Right lung (tissue), 10 donors: ENCODE measurements at places on chromosomes 3 and 15. TPM values are rescaled to one million over a fixed set of nuclear protein-coding genes. Genes with fewer than 3 reads are reported as not detected.

The CLRN1 gene
- not detected for polyA plus RNA-seq

The LAMB2 gene
- 468 TPM for polyA plus RNA-seq

The CHAC1 gene
- polyA plus RNA-seq = 1.5 TPM

The MST1R gene
- polyA plus RNA-seq = 6.2 TPM

The CCDC54 gene
- polyA plus RNA-seq = 0.16 TPM

The HYKK gene
- polyA plus RNA-seq = 6.9 TPM

The CHST13 gene
- 0.21 TPM for polyA plus RNA-seq

The C15orf62 gene
- 3.8 TPM for polyA plus RNA-seq

The GRAMD1C gene
- polyA plus RNA-seq = 6.2 TPM

The USP4 gene
- polyA plus RNA-seq = 72.7 TPM

The ADGRG7 gene
- not detected for polyA plus RNA-seq

The ANKRD34C gene
- not detected for polyA plus RNA-seq

The C3orf49 gene
- 0.81 TPM for polyA plus RNA-seq

The PLSCR2 gene
- polyA plus RNA-seq = 0.78 TPM

The AHSG gene
- polyA plus RNA-seq = 0.15 TPM

The BCHE gene
- 33.5 TPM for polyA plus RNA-seq

The RBP2 gene
- 1.0 TPM for polyA plus RNA-seq

The FYCO1 gene
- polyA plus RNA-seq = 18.3 TPM

The CNTN6 gene
- polyA plus RNA-seq = 9.5 TPM

The TICRR gene
- 11.0 TPM for polyA plus RNA-seq

The P2RY1 gene
- polyA plus RNA-seq = 20.6 TPM

The OTOL1 gene
- polyA plus RNA-seq = not detected

The WDR49 gene
- polyA plus RNA-seq = 4.0 TPM

The ADCY5 gene
- polyA plus RNA-seq = 13.4 TPM

The PAQR5 gene
- polyA plus RNA-seq = 6.2 TPM

The CKMT1B gene
- 0.26 TPM for polyA plus RNA-seq

The TM4SF4 gene
- polyA plus RNA-seq = 0.13 TPM

The PEX5L gene
- polyA plus RNA-seq = 0.42 TPM

The LTK gene
- 3.7 TPM for polyA plus RNA-seq

The CPNE4 gene
- 0.76 TPM for polyA plus RNA-seq

The ILDR1 gene
- polyA plus RNA-seq = 4.7 TPM

The HCLS1 gene
- 9.1 TPM for polyA plus RNA-seq
